ENCODE measurements at places on chromosomes 1 and 21.
A peak's percentile ranks its signal among the peaks of the same experiment; 100 is the strongest.

DNA sequence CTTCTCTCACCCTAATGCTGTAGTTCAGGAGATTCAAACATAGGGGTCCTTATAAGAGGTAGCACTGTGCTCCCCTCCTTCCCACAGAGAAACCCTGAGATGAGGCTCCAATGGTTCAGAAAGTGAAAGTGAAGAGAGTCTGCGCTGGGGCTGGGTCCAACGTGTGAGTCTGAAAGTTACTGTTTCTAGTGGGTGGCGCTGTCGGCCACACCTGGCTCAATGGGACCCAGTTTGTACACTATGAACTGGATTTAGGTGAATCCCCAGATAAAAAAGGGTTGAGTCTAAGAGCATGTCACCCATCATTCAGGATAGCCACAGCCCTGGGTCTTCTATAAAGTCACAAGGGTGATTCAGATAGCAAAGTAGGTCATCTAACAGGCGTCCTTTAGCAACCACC lies 2.8 kb downstream of the SMCP start:
- H3K4me3 ChIP-seq, result no peak overlapping the region
- no peaks in the 10 kb centered on the region for H3K27me3 ChIP-seq
- no peak overlapping the region for H3K27ac ChIP-seq
- H3K4me1 ChIP-seq, result peaks cover 3% of the 10 kb centered on the region
- no peak for DNase-seq

GRCh38 chr1:3618881-3619671 lies 5.7 kb upstream of the TPRG1L start:
- no peak overlapping the region for H3K27ac ChIP-seq
- H3K4me3 ChIP-seq, result no peak overlapping the region
- H3K27me3 ChIP-seq, result no peaks in the 10 kb centered on the region
- no peaks in the 10 kb centered on the region for H3K4me1 ChIP-seq
- H3K36me3 ChIP-seq, result no peaks in the 10 kb centered on the region
- DNase-seq, result peak; percentile 78

- no peaks in the 10 kb centered on the region for H3K4me1 ChIP-seq
- no peak overlapping the region for H3K27ac ChIP-seq
- no peaks in the 10 kb centered on the region for H3K27me3 ChIP-seq
Measured at GRCh38 chr1:165173818-165174217, 182.7 kb downstream of the LMX1A start.

DNA sequence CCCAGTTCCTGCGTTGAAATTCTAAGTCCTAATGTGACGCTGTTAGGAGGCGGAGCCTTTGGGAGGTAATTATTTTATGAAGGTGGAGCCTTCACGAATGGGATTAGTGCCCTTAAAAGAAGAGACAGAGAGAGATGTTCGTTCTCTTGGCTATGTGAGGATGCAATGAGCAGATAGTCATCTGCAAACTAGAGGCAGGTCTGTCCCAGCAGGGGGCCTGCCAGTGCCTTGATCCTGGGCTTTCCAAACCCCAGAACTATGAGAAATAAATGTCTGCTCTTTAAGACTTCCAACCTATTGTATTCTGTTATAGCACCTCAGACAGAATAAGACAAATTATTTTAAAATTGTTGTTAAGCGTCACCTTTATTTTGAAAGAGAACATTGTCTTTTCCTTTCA lies 123.1 kb upstream of the KCNJ6 start:
- H3K27me3 ChIP-seq, result no peaks in the 10 kb centered on the region
- no peaks in the 10 kb centered on the region for H3K4me1 ChIP-seq
- H3K4me3 ChIP-seq, result no peak overlapping the region
- DNase-seq, result no peak

DNA sequence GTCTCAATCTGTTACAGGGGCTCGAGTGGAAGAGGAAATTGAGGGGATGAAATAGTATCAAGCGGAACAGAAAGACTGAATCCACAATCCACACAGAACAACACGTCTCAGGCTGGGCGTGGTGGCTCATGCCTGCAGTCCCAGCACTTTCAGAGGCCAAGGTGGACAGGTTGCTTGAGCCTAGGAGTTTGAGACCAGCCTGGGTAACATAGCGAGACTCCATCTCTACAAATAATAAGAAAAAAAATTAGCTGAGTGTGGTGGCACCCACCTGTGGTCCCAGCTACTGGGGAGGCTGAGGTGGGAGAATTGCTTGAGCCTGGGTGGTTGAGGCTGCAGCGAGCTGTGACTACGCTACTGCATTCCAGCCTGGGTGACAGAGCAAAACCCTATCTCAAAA lies 25.7 kb downstream of the VPS26C start:
- no peak overlapping the region for H3K27ac ChIP-seq
- no peaks in the 10 kb centered on the region for H3K27me3 ChIP-seq
- no peak for DNase-seq
- no peaks in the 10 kb centered on the region for H3K4me1 ChIP-seq
- H3K36me3 ChIP-seq, result no peaks in the 10 kb centered on the region

DNA sequence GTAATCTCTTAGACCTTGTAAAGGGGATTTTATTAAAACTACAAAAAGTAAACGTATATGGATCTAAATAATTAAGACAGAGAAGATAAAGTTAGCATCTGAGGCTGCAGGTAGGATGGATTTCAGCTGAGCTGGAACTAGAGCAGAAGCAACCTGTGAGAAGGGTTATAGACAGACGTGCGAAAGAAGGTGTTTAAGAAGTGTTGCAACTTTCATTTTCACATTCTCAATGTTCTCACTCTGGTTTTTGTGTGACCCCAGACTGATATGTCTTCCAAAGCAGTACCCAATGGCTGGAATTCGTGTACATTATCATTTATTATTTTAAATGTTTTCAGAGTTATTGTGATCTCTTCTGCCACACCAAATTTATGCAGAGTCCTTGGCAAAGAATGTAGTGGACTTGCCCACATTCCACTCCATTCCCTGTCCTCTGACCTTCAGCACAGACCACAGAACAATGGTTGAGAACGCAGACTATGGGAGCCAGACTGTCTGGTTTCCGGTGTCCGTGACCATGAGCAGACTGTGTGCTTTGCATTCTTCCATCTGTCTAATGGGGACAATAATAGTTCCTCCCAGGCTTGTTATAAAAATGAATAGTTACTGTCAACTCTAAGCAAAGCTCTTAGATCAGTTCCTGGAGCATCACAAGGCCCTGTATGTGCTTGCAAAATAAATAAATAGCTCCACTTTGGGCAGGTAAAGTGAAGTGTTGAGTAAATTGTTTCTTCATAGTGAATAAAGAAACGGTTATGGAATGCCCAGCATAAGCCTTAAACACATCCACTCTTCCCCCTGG lies 140.6 kb upstream of the SAMSN1 start:
- H3K36me3 ChIP-seq, result no peaks in the 10 kb centered on the region
- H3K27me3 ChIP-seq, result no peaks in the 10 kb centered on the region
- DNase-seq, result no peak
- H3K4me1 ChIP-seq, result no peaks in the 10 kb centered on the region

DNA sequence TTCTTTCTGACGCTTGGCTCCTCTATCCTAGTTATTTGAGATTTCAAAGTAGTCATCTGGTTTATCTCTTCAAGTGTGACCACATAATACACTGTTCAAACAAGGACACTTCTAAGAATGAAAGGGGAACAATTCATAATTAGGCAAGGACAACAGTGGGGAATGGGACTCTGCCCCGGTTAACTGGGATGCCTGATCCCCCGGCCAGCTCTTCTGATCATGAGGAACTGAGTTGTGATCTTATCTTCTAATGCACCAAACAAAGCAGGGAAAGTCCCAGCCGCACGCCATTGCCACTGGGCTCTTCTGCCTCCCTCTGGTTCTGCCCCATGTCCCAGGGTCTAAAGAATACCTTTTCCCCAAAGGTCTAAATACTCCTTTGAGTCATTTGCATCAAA lies 158.2 kb upstream of the IRF2BP2 start:
- no peaks in the 10 kb centered on the region for H3K4me1 ChIP-seq
- H3K27me3 ChIP-seq, result no peaks in the 10 kb centered on the region
- no peak overlapping the region for H3K27ac ChIP-seq
- no peak overlapping the region for H3K4me3 ChIP-seq
- H3K36me3 ChIP-seq, result no peaks in the 10 kb centered on the region

DNA sequence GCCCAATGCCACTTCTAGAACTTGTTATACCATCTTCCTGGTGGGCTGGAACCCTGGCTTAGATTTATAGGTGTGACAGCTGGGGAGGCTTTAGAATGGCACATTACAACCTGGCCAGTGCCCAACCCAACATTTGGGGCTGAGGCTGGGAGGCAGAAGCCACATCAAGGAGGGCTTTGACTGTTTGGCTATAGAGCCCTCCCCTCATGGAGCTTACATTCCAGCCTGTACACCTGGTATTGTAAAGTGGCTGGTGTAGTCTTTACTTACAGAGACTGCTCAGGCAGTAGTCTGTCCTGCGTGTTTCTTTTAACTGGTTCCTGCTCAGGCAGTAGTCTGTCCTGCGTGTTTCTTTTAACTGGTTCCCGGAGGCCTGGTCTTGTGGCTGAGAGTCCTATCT lies 10.0 kb upstream of the SLC2A1 start:
- no peak overlapping the region for H3K27ac ChIP-seq
- H3K27me3 ChIP-seq, result no peaks in the 10 kb centered on the region
- no peak overlapping the region for H3K4me3 ChIP-seq
- peaks cover 1% of the 10 kb centered on the region for H3K36me3 ChIP-seq
- DNase-seq, result no peak

- peak; percentile 39 for DNase-seq
- no peaks in the 10 kb centered on the region for H3K4me1 ChIP-seq
Measured at GRCh38 chr1:150362721-150363425, 1.1 kb upstream of the RPRD2 start.

DNA sequence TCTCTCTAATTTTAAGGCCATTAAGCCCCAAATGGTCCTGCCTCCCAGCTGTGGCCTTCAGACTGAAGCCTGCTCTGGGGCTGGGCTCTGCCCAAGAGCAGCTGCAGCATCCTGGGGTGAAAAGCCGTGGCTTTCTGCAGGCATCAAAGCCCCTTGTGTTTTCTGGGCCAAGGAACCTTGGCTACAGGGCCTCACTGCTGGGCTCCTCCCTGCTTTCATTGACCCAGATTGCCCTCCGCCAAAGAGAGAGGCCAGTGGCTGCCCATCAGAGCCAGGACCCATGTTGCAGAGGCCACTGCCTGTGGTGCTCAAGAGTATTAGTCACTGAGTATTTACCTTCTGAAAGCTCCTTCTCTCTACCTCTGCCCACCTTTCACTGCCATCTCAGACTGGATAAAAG lies 1.6 kb downstream of the ZNF648 start:
- no peak for DNase-seq
- no peak overlapping the region for H3K27ac ChIP-seq
- H3K36me3 ChIP-seq, result no peaks in the 10 kb centered on the region
- no peak overlapping the region for H3K4me3 ChIP-seq
- H3K27me3 ChIP-seq, result peaks cover 3% of the 10 kb centered on the region

- H3K27me3 ChIP-seq, result no peaks in the 10 kb centered on the region
- no peaks in the 10 kb centered on the region for H3K36me3 ChIP-seq
- H3K27ac ChIP-seq, result no peak overlapping the region
- DNase-seq, result no peak
- no peaks in the 10 kb centered on the region for H3K4me1 ChIP-seq
- no peak overlapping the region for H3K4me3 ChIP-seq
Measured at GRCh38 chr21:43815991-43816390, 26.6 kb downstream of the RRP1 start.

GRCh38 chr1:83102630-83103071 lies 896.3 kb downstream of the TTLL7 start:
- H3K27ac ChIP-seq, result no peak overlapping the region
- DNase-seq, result no peak
- H3K4me3 ChIP-seq, result no peak overlapping the region

GRCh38 chr1:61079898-61080336 lies 2.4 kb upstream of the NFIA start:
- peak overlapping the region; percentile 52 for H3K27ac ChIP-seq
- no peaks in the 10 kb centered on the region for H3K27me3 ChIP-seq
- no peaks in the 10 kb centered on the region for H3K4me1 ChIP-seq
- H3K36me3 ChIP-seq, result no peaks in the 10 kb centered on the region
- peak; percentile 84 for DNase-seq
- H3K4me3 ChIP-seq, result no peak overlapping the region

GRCh38 chr1:9701665-9702064 lies 50.1 kb downstream of the PIK3CD start:
- H3K36me3 ChIP-seq, result no peaks in the 10 kb centered on the region
- H3K4me3 ChIP-seq, result no peak overlapping the region
- H3K4me1 ChIP-seq, result no peaks in the 10 kb centered on the region
- H3K27me3 ChIP-seq, result no peaks in the 10 kb centered on the region

- no peak for DNase-seq
- no peak overlapping the region for H3K27ac ChIP-seq
- H3K27me3 ChIP-seq, result no peaks in the 10 kb centered on the region
- no peaks in the 10 kb centered on the region for H3K36me3 ChIP-seq
- H3K4me3 ChIP-seq, result no peak overlapping the region
Measured at GRCh38 chr1:194846488-194846887, 1660.1 kb upstream of the B3GALT2 start.

DNA sequence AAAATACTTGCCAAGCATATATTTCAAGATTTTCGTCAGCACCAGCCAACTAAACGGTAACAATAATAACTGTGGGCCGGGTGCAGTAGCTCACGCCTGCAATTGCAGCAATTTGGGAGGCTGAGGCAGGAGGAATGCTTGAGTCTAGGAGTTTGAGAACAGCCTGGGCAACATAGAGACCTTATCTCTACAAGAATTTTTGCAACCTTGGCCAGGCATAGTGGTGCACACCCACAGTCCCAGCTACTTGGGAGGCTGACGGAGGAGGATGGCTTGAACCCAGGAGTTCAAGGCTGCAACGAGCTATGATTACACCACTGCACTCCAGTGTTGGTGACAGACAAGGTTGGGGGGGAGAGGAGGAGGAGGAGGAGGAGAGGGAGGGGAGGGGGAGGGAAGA lies 145.0 kb upstream of the TIAM1 start:
- no peak overlapping the region for H3K4me3 ChIP-seq
- no peaks in the 10 kb centered on the region for H3K36me3 ChIP-seq
- no peaks in the 10 kb centered on the region for H3K4me1 ChIP-seq
- no peak for DNase-seq

- H3K36me3 ChIP-seq, result no peaks in the 10 kb centered on the region
- peak; percentile 72 for DNase-seq
- H3K4me1 ChIP-seq, result no peaks in the 10 kb centered on the region
- H3K27me3 ChIP-seq, result no peaks in the 10 kb centered on the region
- no peak overlapping the region for H3K27ac ChIP-seq
- no peak overlapping the region for H3K4me3 ChIP-seq
Measured at GRCh38 chr1:198776602-198777029, 137.8 kb downstream of the PTPRC start.

- DNase-seq, result no peak
- peaks cover 4% of the 10 kb centered on the region for H3K27me3 ChIP-seq
- H3K4me1 ChIP-seq, result no peaks in the 10 kb centered on the region
- no peak overlapping the region for H3K27ac ChIP-seq
- no peak overlapping the region for H3K4me3 ChIP-seq
- no peaks in the 10 kb centered on the region for H3K36me3 ChIP-seq
Measured at GRCh38 chr1:113191579-113192076, 118.6 kb downstream of the LRIG2 start.

- H3K4me1 ChIP-seq, result no peaks in the 10 kb centered on the region
- H3K27me3 ChIP-seq, result no peaks in the 10 kb centered on the region
- H3K27ac ChIP-seq, result no peak overlapping the region
Measured at GRCh38 chr1:163614361-163614760, 292.6 kb downstream of the NUF2 start.

GRCh38 chr21:42508371-42508770 lies 5.3 kb upstream of the SLC37A1 start:
- H3K27ac ChIP-seq, result no peak overlapping the region
- no peaks in the 10 kb centered on the region for H3K36me3 ChIP-seq
- H3K4me3 ChIP-seq, result no peak overlapping the region
- no peaks in the 10 kb centered on the region for H3K27me3 ChIP-seq

GRCh38 chr1:113141650-113142473 lies 68.9 kb downstream of the LRIG2 start:
- H3K27ac ChIP-seq, result no peak overlapping the region
- H3K36me3 ChIP-seq, result no peaks in the 10 kb centered on the region
- H3K27me3 ChIP-seq, result no peaks in the 10 kb centered on the region
- no peak overlapping the region for H3K4me3 ChIP-seq
- DNase-seq, result no peak
